ENCODE measurements at places on chromosomes 6 and 20.

DNA sequence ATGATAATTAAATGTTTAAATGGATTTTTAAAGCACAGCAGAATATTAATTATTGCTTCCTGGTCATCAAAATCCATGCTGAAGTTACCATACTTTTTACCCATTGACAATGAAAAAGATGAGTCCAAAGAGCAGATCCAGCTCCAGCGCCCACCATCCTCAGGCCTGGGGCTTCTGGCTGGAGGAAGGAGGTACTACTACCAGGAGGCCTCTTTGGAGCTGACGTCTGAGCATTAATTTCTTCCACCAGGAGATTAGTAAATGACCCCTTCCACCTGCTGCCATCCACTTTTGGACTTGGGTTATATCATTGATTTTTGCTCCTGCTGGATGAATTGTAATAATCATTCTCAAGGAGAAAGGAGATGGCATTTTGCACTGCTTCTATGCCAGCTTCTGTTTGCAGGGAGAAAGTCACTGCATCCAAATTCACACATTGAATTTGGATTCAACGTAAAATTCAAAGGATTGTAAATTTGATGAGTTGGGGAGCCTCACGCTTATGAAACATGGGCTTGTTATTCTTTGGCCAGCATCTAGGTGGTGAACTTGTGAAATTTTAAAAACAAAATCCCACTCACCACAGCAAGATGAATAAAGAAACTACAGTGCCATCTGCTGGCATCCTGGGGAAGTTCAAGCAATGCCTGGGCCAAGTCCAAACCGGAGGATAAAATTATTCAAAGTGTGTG is 121.8 kb downstream of the SASH1 start:
- peak; percentile 73 for DNase-seq

GRCh38 chr6:3777730-3778461 is 26.4 kb upstream of the PXDC1 start:
- DNase-seq = no peak

DNA sequence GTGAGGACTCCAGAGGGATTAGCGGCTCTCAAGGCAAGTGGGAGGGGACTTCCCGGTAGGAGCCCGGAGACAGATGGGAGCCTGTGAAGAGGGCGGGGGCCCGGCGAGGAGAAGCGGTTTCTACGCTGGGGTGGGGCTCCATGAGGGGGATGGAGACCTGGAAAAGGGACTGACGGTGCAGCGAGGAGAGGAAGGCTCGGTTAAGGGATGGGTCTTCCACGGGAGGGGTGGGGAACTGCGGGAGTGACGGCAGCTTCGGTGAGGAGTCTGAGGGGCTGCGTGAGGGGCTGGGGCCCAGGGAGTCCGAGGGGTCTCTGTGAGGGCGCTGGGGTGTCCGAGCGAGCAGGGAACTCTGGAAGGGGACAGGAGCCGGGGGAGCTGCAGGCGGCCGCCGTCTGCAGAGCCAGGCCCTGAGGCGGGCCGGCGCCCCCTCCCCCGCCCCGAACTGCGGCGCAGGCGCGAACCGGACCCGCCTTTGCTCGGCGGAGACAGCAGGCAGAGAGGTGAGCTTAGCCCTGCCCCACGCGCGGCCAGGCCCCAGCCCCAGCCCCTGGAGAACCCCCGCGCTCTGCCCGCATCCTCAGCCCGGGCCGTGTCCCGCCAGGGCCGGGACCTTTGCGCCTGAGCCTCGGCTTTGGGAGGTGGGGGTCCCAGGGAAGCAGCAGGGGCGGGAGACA is at the start of gene NRSN2:
NRSN2 (plus strand) TSS at position 472 of the 677 bp plus-strand sequence. CDS start 2,533 bp downstream, outside the sequence.
- peak; percentile 91 for DNase-seq

DNA sequence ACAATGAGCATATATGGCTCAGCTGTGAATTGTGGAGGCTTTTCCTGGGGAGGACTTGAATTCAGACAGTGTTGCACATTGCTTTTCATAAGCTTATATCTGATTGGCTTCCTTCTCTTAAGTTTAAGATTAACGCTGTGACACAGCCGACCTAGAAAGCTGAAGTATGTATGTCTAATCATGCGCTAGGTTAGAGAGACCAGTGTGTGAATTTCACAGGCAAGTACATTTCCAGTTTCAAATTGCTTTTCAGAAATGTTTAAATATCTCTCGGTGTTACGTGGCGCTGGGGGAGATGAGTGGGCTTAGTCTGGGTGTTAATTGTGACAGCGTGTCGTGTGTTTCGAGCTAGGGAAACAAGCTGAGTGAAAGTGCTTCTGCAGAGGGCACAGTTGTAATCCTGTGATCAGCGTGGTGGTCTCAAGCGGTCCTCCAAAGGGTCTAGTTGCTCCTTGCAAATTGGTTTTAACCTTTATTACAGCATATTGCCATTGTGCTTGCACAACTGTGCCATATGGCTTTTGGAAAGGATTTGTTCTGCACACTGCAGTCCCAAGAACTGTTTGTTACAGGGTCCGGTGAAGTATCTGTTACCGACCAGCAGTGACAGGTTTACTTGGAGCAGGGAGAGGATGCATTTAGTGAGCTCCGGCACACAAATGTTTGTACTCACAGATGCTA is 166.6 kb downstream of the SASH1 start:
- no peak for DNase-seq

GRCh38 chr6:15744818-15745402 is 82.1 kb upstream of the DTNBP1 start:
- no peak for DNase-seq

- DNase-seq = no peak
These were observed 31.1 kb downstream of the MYB start for GRCh38 chr6:135212020-135212806.

DNA sequence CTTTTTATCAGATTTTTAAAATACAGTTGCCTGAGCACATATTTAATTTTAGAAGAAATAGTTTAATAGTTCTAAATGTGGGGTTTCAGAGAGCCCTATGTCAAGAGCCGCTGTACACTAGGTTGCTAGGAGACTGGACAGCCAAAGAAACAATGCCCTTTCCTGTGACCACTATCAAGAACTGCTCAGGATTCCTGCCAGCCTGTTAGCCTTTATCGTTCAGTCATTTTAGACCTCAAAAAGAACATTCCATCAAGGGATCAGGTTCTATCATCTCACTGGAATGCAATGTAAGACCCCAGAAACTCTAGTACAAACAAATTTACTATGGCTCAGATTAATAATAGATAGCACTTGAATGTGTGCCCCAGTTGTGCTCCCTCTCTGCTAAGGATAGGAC is 181.2 kb upstream of the CCN2 start:
- no peak for DNase-seq

DNA sequence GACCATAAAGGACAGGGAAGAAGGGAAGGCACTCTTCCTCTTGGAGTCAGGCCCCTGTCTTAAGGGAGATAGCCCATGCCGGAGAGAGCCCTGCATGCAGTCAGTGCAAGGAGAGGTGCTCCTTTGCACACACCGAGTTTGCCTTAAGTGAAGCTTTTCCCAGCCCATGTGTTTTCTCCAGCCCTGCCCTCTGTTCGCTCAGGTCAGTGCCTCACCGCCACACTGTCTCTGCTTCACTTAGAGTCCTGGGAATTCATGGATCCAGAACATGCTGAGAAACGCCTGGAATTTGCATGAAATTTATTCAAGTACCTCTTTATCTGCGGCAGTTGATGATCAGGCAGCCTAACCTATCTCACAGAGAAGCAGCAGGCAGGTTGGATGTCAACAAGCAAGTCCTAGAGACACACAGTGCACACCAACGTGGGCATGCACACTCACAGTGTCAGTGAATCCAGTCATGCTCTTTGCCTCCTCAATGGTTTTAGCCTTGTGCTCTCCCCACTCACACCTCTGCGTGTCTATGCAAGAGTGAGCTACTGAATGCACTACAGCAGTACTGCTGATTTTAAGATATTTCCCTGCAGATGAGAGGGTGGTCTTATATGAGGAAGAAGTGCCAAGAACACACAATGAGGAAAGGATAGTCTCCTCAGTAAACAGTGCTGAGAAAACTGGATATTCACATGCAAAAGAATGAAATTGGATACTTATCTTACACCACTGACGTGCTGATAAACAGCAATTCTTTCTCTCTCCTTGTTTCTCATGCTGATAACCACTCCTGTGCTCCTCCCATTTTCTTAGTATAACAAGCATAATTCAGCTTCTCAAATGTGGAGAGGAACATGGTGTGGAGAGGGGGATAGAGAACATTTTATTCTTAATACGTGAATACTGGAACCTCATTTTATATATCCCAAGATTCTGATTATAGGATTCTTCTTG is 295.1 kb upstream of the CDYL start:
- no peak for DNase-seq

DNA sequence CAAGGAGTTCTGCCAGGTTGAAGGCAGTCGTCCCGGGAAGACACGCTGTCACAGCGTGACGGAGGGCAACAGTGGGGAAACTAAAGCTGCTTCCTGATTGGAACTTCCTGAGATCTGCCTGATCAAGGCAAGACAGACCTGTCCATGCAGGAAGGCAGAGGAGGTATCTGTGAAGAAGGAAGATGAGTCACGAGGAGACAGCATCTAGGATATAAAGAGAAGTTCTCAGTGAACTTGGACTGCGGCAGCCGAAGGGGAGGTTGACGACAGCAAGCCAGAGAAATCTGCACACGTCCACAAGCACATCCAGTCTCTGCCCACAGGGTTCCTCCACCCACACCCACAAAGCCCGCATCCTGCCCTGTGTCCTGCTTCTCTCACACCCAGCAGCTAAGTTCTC is 38.6 kb downstream of the PREP start:
- DNase-seq = no peak

DNA sequence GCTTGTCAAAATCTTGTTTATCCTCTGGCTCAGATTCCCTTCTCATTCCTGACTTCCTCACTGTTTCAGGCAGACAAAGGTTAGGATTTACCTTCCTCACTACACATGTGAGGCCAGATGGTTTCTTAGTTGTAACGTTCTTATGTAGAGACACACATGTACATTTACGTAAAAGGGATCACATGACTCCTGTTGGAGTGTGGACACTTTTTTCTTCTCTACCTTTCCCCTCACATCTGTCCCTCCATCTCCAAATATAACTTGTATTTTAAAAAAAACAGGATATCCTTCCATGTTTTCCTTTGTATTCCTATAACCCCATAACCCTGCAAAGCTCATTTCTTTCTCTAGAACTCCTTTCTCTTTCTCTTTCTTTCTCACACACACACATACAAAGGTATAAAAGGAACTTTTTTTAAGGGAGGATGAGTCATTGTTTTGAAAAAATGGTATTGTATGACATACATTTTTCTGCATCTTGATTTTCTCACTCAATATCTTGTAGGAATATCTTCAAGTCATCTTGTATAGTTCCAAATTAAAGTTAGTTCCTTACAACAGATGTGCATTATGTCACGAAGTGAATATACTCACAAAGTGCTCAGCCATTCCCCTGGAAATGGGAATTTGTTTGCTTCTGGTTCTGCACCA is 78.2 kb upstream of the SULF2 start:
- no peak for DNase-seq

GRCh38 chr6:11317885-11318771 is 85.7 kb upstream of the NEDD9 start:
- no peak for DNase-seq

DNA sequence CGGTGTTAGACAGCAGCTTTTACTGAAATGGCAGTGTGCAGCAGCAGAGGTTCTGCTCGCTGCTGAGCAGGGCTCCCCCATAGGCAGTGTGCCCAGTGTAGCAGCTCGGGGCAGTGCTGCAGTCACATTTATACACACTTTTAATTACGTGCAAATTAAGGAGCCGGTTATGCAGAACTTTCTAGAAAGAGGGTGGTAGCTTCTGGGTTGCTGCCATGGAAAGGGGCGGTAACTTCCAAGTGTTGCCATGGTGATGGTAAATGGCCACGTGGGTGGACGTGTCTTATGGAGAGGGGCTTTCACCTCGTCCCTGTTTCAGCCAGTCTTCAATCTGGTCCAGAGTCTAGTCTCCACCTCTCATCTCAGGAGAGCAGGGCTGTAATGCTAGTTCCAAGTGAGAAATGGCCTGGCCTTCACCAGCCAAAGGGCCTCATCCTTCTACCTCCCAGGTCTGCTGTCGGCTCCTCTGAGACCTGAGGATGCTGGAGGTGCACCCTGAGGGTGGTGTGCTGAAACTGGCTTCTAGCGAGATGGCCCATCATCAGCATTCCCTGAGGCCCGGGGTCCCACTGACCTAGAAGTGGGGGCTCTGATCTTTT is 180.5 kb upstream of the PMEPA1 start:
- DNase-seq = no peak

- no peak for DNase-seq
These were observed 101.6 kb downstream of the FOXF2 start for GRCh38 chr6:1491025-1491424.

DNA sequence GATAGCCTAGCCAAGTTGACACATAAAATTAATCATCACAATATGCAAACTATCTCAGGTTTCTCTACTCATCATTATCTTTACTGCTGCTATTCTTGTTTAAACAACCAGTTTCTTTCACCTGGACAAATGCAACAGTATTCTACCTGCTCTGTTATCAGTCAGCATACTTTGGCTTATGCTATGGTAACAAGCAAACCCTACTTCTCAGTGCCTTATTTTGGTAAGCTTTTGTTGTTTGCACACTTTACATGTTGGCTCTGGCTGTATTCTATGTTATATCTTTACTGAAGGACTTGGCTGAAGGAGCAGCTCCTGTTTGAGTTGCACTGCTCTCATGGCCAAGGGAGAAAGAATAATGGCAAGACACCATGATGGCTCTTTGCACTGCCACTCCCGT is 463.1 kb downstream of the EPM2A start:
- no peak for DNase-seq

DNA sequence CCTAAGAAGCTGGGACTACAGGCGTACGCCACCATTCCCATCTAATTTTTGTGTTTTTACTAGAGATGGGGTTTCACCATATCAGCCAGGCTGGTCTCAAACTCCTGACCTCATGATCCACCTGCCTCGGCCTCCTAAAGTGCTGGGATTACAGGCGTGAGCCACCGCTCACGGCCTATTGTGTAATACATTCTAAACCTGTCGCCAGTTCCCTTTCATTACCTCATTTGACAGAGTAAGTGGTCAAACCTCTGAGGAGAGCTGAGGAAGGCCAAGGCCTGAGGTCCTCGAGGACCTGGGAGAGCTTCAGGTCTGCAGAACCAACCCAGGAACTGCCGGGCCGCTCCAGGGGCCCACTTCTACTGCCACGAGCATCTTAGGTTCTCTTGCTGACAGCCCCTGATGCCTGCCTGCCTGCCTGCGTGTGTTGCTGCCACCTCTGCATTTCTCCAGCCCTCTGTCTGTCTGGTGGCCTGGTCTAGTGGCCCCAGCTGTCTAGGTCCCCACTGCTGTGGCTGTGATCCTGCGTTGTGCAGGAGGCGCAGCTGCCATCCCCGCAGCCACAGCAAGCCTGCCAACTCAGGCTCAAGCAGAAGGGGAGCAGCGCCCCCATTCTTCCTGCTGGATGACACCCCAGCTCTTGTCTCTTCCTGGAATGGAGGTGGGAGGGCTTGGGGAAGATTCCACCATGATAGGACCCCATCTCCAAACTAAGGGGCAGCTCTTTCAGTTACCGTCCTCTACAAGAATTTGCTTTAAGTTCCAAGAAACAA is 45.3 kb downstream of the PRR18 start:
- DNase-seq = no peak

- DNase-seq = no peak
These were observed 23.0 kb downstream of the SPTLC3 start for GRCh38 chr20:13031751-13032150.

- no peak for DNase-seq
These were observed 40.9 kb downstream of the RNF182 start for GRCh38 chr6:13965582-13966127.

GRCh38 chr6:136347847-136348246 is 58.2 kb upstream of the BCLAF1 start:
- no peak for DNase-seq

GRCh38 chr20:59828125-59829053 is 105.0 kb downstream of the SYCP2 start:
- no peak for DNase-seq

GRCh38 chr6:166274739-166275370 is 33.3 kb downstream of the PRR18 start:
- DNase-seq = no peak

- DNase-seq = no peak
These were observed 47.6 kb upstream of the REV3L start for GRCh38 chr6:111530667-111531066.

All from D341Med (cell line).